ENCODE measurements at places on chromosomes 11 and 22.
A peak's percentile ranks its signal among the peaks of the same experiment; 100 is the strongest.

GRCh38 chr11:50174975-50175374, 142.3 kb downstream of the OR4C45 start:
- DNase-seq: no peak

- DNase-seq: no peak
These were observed 1.3 kb downstream of the PARVG start for GRCh38 chr22:44181912-44182587.

GRCh38 chr22:45709060-45709739, 37.6 kb downstream of the ATXN10 start:
- peak; percentile 6 for DNase-seq

- DNase-seq: no peak
These were observed 38.7 kb upstream of the CRTAM start for GRCh38 chr11:122799406-122800105.

GRCh38 chr11:94767701-94768601, at the start of gene AMOTL1:
Gene AMOTL1, plus strand, starts transcription at chr11:94768356. Its CDS starts 156 bp downstream, at chr11:94768512.
- peak; percentile 39 for DNase-seq

DNA sequence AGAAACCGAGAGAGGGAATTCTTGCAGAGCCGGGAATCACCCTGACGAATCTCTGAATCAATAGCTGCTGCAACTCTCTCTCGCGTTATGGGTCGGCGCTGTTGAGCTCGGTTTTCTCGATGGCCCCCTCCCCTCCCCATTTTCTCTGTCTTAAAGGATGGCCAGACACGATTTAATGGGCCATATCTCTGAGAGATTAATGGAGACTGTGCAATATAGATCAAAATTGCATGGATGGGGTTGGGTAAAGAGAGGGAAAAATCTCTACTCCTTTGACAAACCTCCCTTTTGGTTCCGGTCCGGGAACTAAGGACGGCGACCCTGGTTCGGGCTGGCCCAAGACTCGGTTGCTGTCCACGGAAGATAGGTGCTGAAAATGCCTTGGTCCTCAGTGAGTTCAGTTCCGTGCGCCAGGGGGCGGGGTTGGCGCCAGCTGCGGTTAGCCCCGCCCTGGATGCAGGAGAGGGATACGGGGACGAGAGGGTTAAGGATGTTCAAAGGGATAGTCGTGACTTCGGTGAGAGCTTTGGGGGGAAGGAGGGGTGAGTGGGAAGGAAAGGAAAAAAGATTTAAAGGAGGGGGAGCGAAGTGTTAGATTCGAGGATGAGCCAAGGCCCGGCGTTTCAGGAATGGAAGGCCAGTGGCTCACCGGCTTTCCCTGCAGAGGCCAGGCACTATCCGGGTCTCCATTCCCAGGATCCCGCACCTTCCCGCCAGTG, 103.6 kb upstream of the HSD17B12 start:
- DNase-seq: no peak

DNA sequence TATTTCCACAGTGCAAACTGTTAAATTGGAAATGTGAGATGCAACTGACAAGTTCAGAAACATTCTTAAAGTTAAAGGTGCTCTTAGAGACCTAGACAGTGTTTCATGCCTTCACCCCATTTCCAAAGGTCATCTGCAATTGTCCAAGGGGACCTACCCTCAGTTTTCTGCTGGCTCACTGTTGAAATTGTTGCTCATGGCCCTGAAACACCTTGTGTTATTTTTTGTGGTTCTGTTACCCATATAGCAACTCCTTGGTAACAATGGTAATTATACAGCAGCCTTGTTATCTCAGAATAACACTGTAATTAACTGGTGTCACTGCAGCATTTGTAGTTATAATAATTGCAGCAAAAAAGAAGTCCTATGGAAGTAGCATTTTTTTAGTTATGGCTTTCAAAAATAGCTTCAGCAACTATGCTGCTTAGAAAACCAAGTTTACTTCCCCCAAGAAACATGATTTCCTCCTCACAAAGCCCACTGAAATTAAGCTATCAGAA, 49.2 kb upstream of the CCDC34 start:
- DNase-seq: no peak

DNA sequence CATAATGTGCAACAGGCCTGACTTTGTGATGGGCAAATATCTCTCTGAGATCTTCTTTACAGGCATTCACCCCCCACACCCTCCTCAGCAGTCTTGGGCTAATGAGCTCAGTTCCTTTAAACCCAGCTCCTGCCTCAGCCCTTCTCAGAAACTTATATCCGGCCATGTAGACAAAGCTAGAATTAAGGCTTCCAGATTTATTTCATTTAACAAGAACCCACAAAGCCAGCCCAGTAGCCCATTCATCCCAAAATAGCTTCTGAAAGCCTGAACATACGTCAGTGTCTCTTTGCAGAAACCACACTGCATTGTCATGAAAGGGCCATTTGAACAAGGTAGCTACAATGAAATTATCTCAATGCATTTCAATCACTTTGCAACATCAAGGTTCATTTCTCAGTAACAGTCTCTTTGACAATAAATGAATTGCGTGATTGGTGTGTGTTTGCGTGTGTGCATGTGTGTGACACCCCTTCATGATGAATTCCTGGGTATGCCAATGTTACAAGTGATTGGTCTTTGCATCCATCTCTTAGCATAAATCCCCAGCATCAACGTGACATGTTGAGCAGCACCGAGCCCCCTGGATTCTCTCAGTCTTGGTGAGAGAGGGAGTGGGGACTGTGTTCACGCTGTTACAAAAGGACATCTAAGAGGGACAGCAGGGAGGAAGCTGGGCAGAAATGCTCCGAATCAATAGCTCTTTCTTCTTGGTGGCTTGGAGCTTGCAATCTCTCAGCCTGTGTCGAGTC, 299.6 kb downstream of the KIRREL3 start:
- DNase-seq: no peak

- no peak for DNase-seq
These were observed 722 bp downstream of the IFITM10 start for GRCh38 chr11:1749395-1750351.

All from T-helper 2 cell treated with Interferon-gamma antibody and Interleukin-4, amounts not matched to agents 5 μg/mL and 100 μg/mL, for 36 hours (primary cell).